ENCODE measurements at places on chromosomes 3 and 15.
A peak's percentile ranks its signal among the peaks of the same experiment; 100 is the strongest.

- no peak for DNase-seq
Measured at GRCh38 chr3:197262709-197263108, 35.7 kb downstream of the DLG1 start.

DNA sequence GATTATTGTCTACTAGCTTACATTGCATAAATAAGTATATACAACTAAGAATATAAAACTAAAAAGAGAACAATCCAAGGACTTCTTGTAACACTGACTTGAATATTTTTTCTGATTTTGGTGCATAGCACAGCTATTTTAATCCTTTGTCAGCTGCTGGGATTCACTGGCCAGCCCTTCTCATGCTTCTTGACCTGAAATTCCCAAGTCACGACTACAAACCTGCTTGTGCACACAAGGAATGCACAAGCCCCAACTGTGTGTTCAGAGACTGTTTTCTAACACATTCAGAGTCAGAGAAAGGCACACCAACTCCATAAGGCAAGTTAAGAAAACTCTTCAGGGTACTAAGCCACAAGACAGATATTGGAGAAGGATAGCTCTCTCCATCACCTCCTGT lies 80.9 kb downstream of the TNIK start:
- no peak for DNase-seq

- no peak for DNase-seq
Measured at GRCh38 chr3:147514366-147515160, 105.4 kb downstream of the ZIC1 start.

- DNase-seq: peak; percentile 84
Measured at GRCh38 chr15:77187751-77188464, 117.0 kb upstream of the TSPAN3 start.

Data from MV-4-11 (cell line).